Activated CD4-positive, alpha-beta T cell treated with anti-CD3 and anti-CD28 coated beads, Interleukin-2, Interleukin-6, amounts not matched to agents 100 ng/mL and 50 ng/mL, durations not matched to agents 16 hours and 8 hours (primary cell): ENCODE measurements at places on chromosomes 7 and 10.

- DNase-seq, result no peak
These were observed 14.2 kb upstream of the ADAM22 start for GRCh38 chr7:87919875-87920274.

GRCh38 chr10:34097682-34098081 lies 717.4 kb downstream of the PARD3 start:
- DNase-seq, result no peak

GRCh38 chr7:134513169-134513752 lies 14.1 kb upstream of the AKR1B10 start:
- peak; percentile 48 for DNase-seq

GRCh38 chr7:8973601-8974000 lies 540.2 kb downstream of the NXPH1 start:
- no peak for DNase-seq

DNA sequence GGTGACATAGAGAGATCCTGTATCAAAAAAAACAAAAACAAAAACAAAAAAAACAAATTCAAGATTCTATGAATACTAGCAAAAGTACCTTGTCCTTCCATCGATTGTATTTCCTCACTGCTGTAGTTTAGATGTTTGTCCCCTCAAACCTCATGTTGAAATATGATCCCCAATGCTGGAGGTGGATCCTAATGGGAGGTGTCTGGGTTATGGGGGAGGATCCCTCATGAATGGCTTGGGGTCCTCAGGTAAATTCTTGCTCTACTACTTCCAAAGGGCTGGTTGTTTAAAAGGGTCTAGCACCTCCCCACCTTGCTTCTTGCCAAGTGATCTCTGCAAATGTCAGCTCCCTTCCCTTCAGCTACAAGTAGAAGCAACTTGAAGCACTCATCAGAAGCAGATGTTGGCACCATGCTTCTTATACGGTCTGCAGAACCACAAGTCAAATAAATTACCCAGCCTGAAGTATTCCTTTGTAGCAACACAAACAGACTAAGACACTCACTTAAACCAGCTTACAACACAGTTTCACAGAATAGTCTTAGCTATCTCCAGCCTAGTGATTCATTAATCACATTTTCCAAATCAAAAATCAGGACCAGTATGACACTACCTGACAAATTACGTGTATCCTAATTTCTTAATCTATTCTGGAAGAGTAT lies 20.7 kb downstream of the ABI1 start:
- no peak for DNase-seq

- DNase-seq, result no peak
These were observed 925.1 kb downstream of the LRMDA start for GRCh38 chr10:76356557-76356956.

GRCh38 chr7:12909483-12909882 lies 222.1 kb downstream of the ARL4A start:
- DNase-seq, result no peak

GRCh38 chr7:23332193-23332592 lies 33.1 kb downstream of the MALSU1 start:
- DNase-seq, result no peak

- DNase-seq, result no peak
These were observed 156.4 kb downstream of the FZD1 start for GRCh38 chr7:91420606-91421005.

- no peak for DNase-seq
These were observed 54.5 kb downstream of the COA1 start for GRCh38 chr7:43674559-43675436.

DNA sequence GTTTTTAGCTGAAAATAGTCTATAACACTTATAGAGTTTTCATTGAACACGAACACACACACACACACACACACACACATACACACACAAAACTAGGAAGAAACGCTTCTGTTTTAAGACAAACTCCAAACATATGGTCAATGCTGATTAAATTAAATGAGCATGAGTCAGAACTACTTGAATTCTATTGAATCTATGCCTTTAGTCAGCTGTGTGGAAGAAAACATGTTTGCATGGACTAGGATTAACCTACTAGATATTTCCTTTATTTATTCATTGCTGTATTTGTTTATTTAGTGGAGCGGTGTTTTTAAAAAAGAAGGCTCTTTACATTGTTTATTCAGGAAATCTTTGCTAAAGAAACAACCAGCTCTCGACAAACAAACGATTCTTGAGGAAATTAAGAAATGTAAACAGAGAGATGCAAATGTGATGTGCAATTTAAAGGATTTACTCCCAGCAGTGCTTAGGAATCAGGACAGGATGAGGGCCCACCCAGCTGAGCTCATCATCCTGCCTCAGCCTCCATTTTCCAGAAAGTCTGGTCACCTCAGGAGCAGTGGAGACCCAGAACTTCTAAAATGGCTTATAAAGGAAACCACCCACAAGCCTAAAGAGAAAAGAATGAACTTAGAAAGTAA lies 83.2 kb downstream of the PDE1C start:
- DNase-seq, result no peak

GRCh38 chr10:110502072-110502845 lies 4.6 kb downstream of the DUSP5 start:
- peak; percentile 51 for DNase-seq

DNA sequence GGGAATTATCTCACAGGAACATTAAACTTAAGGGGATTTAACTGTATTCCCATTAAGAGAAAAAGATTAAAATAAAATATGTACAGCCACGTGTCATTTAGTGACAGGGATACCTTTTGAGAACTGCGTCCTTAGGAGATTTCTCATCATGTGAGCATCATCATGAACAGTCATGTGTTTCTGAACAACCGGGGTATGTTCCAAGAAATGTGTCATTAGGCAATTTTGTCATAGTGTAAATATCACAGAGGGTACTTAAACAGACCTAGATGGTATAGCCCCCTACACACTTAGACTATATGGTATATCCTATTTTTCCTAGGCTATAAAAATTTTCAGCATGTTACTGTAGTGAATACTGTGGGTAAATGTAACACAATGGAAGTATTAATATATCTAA lies 840.3 kb downstream of the CNTNAP2 start:
- no peak for DNase-seq

- no peak for DNase-seq
These were observed 25.5 kb downstream of the FZD1 start for GRCh38 chr7:91289633-91290254.

DNA sequence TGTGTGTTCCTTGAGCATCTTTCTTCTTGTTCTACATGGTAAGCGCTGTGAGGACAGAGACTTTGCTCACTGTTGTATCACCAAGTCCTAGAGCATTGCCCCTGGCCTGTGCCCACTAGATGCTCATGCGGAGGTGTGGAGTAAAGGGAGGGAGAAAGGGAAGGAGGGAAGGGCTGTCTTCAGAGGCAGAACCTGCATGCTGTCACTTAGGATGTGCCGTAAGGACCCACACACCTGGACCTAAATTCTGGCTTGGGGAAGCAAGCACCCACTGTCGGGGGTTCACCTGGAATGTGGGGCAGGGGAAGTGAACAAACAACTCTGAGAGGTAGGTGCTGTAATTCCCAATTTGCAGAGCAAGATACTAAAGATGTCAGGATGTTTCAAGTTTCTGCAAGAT lies 129.5 kb downstream of the PTPN20 start:
- no peak for DNase-seq

GRCh38 chr7:149289856-149290255 lies 27.9 kb downstream of the ZNF783 start:
- no peak for DNase-seq
